Uterus (tissue), 4 donors: ENCODE measurements at places on chromosomes 7 and 10. TPM values are rescaled to one million over a fixed set of nuclear protein-coding genes. Genes with fewer than 3 reads are reported as not detected.

INSYN2A gene
- not detected for total RNA-seq

POU6F2 gene
- total RNA-seq, result not detected

STRIP2 gene
- not detected for total RNA-seq

DNA sequence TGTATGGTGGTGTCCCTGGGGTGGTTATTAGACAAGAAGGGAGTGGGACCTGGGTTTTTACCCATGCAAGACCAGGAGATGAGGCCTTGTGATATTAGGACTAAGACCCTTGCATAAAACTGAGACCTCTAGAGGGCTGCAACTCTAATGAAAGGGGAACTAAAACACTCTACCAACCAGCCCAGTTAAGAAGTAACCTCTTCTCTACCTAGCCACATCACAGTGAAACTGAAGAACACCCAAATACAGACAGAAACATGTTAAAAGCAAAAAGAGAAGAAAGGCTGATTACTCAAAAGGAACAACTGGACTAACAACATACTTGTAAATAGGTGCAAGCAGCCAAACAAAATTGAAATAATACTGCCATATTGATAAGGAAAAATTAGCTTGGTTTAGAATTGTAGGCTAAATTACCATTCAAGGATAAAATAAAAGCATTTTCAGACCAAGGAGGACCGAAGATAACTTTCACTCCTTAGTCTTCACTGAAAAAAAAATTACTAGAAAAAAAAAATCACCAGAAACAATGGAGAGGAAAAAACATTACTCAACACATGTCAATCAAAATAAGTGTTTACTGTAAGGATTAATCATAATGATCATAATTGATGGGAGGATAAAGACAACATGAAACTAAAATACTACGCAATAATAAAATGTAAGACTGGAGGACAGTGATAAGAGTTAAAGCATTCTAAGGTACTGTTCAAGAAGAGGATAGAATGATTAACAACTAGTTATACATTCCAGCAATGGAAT, 27.6 kb downstream of the ERLIN1 start:
- no peak overlapping the region for H3K4me3 ChIP-seq
- DNase-seq, result no peak
- H3K27ac ChIP-seq, result no peak overlapping the region
- no peaks in the 10 kb centered on the region for H3K4me1 ChIP-seq
- no peaks in the 10 kb centered on the region for H3K27me3 ChIP-seq

DNA sequence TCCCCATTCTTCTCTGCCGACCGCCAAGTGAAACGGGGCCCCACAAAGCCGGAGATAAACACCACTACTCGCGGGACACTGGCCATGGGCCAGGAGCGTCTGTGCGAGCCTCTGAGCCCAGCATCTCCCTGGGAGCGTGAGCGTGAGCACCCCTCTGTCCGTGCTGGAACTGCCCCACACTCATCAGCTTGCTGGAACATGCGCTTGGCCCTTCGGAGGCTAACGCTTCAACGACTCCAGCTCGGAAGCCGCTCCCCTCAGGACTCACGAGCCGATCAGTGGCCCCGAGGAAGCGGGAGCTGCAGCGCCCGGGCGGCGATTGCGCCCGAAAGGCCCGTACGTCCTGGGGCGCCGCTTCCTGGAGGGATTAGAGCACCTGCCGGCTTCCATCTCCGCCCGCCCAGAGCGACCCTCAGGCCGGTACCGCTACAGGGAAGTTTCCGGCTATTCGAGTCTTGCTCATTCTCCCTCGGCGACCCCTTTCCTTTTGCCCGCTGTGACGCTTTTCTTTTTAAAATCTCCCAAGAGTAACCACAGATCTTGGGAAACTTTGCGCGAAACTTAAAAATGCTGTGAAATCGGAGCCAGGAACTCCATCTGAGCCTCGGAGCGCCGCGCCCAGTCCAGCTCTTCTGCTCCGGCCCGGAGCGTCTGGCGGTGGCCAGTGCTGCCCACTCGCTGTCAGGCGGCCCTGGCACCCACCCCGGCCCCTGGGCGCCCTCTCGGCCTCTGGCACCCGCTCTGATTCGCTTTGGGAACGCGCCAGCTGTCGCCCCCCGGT, 1.0 kb downstream of the TLL2 start:
- H3K4me1 ChIP-seq, result no peaks in the 10 kb centered on the region
- DNase-seq, result peak; percentile 28
- no peaks in the 10 kb centered on the region for H3K27me3 ChIP-seq
- H3K36me3 ChIP-seq, result no peaks in the 10 kb centered on the region
- no peak overlapping the region for H3K27ac ChIP-seq

- H3K4me1 ChIP-seq, result no peaks in the 10 kb centered on the region
- peak; percentile 10 for DNase-seq
- no peak overlapping the region for H3K4me3 ChIP-seq
- no peak overlapping the region for H3K27ac ChIP-seq
Observed at GRCh38 chr10:130023454-130024230, 59.6 kb upstream of the EBF3 start.

- peak overlapping the region; percentile 9 for H3K4me3 ChIP-seq
- H3K4me1 ChIP-seq, result no peaks in the 10 kb centered on the region
- H3K27me3 ChIP-seq, result no peaks in the 10 kb centered on the region
- no peak for DNase-seq
- no peaks in the 10 kb centered on the region for H3K36me3 ChIP-seq
- H3K27ac ChIP-seq, result peak overlapping the region; percentile 70
Observed at GRCh38 chr7:116511552-116512519, 12.3 kb downstream of the CAV2 start.

- no peak overlapping the region for H3K4me3 ChIP-seq
- no peaks in the 10 kb centered on the region for H3K4me1 ChIP-seq
- H3K27me3 ChIP-seq, result no peaks in the 10 kb centered on the region
Observed at GRCh38 chr7:9307131-9307530, 873.7 kb downstream of the NXPH1 start.

GRCh38 chr7:136050462-136050847, 73.3 kb upstream of the MTPN start:
- no peak overlapping the region for H3K4me3 ChIP-seq
- H3K4me1 ChIP-seq, result no peaks in the 10 kb centered on the region
- DNase-seq, result no peak
- no peaks in the 10 kb centered on the region for H3K27me3 ChIP-seq

- no peaks in the 10 kb centered on the region for H3K27me3 ChIP-seq
- DNase-seq, result no peak
- no peak overlapping the region for H3K27ac ChIP-seq
- no peaks in the 10 kb centered on the region for H3K36me3 ChIP-seq
Observed at GRCh38 chr7:37394158-37394557, 54.5 kb downstream of the ELMO1 start.

- H3K4me1 ChIP-seq, result no peaks in the 10 kb centered on the region
- H3K27ac ChIP-seq, result no peak overlapping the region
- H3K36me3 ChIP-seq, result no peaks in the 10 kb centered on the region
- no peak overlapping the region for H3K4me3 ChIP-seq
- no peaks in the 10 kb centered on the region for H3K27me3 ChIP-seq
Observed at GRCh38 chr7:156578978-156579430, 61.6 kb upstream of the RNF32 start.

DNA sequence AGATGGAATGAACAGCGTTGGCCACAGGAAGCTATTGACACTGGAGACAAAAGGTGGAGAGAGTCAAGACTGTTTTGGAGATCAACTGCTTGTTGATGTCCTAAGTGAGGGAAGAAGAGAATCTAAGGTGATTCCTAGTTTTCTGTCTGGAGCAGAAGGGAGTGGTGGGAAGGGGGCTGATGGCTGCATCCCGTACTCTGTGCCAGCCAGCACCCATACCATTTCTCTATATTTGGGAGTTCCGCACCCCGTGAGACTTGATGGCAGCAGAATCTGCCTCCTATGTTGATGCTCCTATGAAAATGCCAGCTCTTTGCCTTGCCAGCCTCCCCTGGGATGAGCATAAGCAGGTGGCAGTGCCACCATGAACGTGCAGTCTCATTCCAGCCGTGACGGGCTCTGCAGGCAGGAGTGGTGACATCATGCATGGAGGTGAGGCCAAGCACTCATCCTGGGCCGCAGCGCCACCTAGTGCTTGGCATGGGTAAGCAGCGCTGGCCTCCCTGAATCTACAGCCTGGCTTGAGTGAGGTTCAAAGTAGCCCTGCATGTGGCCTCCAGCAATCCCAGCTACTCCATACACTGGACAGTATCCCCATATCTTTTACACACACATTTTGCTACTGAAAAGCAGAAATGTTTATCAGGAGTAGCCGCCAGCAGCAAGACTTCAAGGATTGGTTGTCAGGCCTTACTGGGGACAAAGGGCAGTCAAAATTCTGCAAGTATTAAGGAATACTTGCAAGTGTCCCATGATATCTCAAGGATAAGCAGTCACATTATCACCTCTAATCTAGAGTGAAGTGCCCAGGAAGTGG, 43.0 kb downstream of the PODXL start:
- peak overlapping the region; percentile 61 for H3K27ac ChIP-seq
- DNase-seq, result peak; percentile 82
- H3K4me1 ChIP-seq, result no peaks in the 10 kb centered on the region
- no peak overlapping the region for H3K4me3 ChIP-seq

DNA sequence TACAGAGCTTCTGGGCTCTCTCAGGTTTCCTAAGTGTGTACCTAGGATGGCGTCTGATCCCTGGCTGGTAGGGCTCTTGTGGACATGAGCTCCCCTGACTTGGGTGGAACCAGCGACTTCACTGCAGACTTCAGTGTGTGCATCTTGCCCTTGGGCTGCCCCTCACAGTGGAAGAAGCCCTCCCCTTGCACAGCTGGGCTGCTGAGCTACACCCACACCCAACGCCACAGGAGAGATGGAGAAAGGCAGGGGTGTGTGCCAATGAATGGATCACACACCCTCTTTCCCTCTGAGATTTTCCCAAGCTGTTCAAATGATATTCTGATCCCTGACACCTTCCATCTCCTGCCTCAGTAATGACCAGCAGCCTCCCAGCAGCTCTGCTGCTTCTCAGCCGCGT, 296.7 kb downstream of the GFRA1 start:
- no peaks in the 10 kb centered on the region for H3K36me3 ChIP-seq
- no peak overlapping the region for H3K27ac ChIP-seq
- no peaks in the 10 kb centered on the region for H3K4me1 ChIP-seq
- no peak overlapping the region for H3K4me3 ChIP-seq
- no peaks in the 10 kb centered on the region for H3K27me3 ChIP-seq

DNA sequence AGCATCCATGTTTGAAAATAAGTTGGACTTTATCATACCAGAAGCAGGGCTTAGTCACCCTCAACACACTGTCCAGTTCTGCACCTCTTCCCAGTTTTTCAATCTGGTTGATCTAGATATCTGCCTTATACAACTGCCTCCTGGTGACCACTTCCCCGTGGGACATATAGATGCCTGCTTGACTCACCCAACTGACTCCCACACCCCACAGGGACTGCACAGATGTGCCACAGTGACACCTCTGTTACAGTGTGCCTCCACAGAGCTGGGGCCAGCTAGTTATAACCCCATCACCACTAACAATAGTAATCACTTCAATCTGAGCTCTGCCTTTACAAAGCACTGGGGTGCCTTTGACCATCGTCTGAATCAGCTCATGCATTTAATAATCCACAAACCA, 82.6 kb upstream of the AOAH start:
- DNase-seq, result no peak
- no peak overlapping the region for H3K27ac ChIP-seq
- no peaks in the 10 kb centered on the region for H3K4me1 ChIP-seq
- no peak overlapping the region for H3K4me3 ChIP-seq
- H3K36me3 ChIP-seq, result no peaks in the 10 kb centered on the region
- no peaks in the 10 kb centered on the region for H3K27me3 ChIP-seq

DNA sequence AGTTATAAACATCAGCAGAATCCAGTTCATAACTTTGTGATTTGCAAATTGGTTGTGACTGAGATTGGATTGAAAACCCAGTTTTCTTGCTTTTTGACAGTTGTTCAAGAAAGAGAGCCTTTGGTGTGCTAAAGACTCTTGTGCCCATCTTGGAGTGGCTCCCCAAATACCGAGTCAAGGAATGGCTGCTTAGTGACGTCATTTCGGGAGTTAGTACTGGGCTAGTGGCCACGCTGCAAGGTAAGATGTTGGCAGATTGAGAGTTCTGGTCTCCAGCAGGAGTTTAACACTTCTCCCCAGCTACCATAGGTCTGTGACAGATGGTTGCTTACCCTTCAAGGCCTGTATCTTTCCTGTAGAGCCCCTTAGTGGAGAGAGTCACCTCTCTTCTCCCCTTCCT, 2.6 kb downstream of the SLC26A4 start:
- peaks cover 3% of the 10 kb centered on the region for H3K27me3 ChIP-seq
- H3K4me1 ChIP-seq, result no peaks in the 10 kb centered on the region
- DNase-seq, result no peak
- H3K4me3 ChIP-seq, result no peak overlapping the region
- no peaks in the 10 kb centered on the region for H3K36me3 ChIP-seq

DNA sequence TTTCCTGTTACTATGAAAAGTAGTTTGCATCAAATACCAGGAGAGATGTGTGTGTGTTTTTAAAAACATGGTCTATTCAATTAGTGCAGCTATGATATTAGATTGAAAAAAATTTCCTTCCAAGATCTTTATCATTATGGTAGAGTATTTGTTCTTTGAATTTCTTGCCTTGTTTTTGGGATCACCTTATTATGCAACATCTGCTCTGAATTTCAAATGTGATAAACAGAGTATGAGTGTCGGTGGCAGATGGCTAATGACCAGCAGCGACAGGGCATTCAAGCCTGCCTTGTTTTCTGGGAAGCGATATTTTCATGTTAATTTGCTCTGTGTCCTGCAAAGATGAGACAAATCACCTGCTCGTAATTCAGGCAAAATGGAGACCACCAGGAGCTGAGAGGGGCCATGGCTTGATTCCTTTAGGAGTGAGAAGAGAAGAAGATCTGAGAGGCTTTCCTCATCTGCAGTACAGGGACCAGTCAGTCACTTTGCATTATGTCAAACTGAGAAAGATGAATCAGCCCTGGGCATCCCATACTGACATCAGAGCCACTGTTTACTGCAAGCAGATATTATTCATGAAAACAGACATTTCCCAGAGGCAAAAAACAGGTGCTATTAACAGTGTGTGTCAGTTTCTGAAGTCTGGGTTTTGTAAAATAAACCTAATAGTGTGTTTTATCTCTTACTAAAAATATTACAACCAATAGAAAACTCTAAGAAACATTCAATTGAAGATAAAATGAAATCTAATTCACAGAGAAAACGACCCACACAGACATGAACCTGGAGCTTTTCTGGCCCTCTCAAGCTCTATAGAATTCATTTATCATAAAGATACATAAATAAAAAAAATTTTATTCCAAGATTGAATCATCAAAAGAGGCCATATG, 67.6 kb downstream of the CDK6 start:
- DNase-seq, result no peak
- H3K27me3 ChIP-seq, result no peaks in the 10 kb centered on the region
- H3K4me3 ChIP-seq, result no peak overlapping the region
- no peaks in the 10 kb centered on the region for H3K36me3 ChIP-seq
- H3K27ac ChIP-seq, result no peak overlapping the region
